ENCODE measurements at places on chromosomes 1 and 21.
A peak's percentile ranks its signal among the peaks of the same experiment; 100 is the strongest.

GRCh38 chr1:190303501-190303900, 174.2 kb downstream of the BRINP3 start:
- no peak for DNase-seq

DNA sequence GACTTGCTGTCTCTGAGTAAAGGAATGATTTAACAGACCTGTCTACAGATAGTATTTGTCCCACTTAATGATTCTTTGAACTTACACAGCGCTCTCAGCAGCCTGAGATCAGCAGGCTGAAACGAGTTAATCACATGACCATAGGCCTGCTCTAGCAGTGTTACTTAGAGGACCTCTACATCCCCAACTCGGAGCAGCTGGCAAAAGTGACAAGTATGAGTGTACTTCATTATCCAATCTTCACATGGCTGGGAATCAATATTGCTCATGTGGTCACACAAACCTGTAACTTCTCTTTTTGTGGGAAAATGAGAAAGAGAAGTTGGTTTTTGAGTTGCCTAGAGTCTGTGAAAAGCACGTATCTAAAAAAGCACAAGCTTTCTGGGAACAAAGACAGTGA, 11.4 kb upstream of the ATP13A2 start:
- DNase-seq, result no peak

DNA sequence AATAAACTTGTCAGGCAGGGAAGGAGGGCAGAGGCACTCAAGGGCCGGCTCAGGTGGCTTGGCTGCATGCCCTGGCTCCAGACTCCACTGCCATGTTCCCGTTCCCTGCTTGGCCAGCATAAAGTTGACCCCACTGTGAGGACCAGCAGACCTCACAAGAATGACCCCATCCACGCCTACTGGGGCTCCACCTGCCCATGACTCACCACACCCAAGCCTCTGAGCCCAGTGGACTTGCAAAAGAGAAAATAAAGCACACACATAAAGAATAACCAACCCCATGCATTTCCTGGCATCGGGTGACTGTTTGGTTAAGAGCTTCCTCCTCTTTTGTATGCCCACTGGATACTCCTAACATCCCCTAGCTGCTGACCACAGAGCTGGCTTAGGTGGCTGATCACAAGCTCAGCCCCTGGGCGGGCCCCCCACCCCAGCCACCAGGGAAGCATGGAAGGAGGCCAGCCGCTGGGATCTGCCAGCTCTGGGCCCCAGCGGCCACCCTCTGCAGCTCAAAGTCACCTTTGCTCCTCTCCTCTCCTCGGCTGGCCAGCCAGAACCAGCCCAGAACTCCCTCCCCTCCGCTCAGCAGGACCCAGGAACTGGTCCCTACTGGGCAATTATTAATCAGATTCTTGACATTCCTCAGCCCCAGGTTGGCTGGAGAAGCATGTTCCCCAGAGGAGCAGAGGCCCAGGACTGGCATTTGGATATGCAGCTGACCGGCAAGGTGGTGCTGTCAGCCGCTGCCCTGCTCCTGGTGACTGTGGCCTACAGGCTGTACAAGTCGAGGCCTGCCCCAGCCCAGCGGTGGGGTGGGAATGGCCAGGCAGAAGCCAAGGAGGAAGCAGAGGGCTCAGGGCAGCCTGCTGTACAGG, at the start of gene KLHDC7A:
TSS of gene KLHDC7A (plus strand) at position 616 of the 875 bp plus-strand sequence. CDS start at position 668, 52 bp downstream.
- DNase-seq, result no peak

DNA sequence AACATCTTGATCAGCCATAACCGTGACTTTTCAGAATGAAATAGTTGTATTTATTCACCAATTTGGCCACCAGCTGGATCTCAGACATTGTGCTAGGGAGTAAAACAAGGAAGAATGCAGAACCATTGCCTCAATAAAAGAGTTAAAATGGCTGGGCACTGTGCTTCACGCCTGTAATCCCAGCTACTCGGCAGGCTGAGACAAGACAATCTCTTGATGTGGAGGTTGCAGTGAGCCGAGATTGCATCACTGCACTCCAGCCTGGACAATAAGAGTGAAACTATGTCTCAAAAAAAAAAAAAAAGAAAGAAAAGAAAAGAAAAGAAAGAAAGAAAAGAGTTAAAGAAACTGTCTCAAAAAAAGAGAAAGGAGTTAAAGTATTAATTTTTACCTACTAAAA, 199.5 kb downstream of the TPR start:
- DNase-seq, result no peak

- no peak for DNase-seq
Observed at GRCh38 chr1:192747943-192748342, 60.9 kb upstream of the RGS2 start.

DNA sequence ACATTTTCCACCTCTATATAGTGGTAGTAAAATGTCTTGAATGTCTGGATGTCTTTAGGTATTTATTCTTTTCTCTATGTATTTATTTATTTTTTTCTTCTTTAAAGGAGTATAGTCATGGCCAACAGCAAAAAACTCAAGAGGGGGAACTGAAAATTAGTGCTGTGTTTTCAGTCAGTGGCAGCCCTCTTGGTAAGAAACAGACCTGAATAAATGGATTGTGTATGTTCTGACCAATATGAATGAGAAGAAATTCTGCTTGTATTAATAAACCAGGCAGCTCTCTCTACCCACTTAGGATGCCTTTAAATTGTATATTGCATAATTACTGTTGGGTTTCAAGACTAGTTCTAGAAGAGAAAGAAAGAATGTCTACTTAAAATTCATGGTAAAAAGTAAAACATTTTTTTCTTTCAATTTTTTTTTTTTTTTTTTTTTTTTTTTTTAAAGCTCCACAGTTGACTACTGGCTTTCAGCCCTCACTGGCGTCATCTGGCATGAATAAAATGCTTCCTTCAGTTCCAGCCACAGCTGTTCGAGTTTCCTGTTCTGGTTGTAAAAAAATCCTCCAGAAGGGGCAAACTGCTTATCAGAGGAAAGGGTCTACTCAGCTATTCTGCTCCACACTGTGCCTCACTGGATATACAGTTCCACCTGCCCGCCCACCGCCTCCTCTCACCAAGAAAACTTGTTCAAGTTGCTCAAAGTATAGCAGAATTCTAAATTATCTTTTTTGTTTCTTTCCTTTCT, 101.6 kb downstream of the ZMYM4 start:
- no peak for DNase-seq

DNA sequence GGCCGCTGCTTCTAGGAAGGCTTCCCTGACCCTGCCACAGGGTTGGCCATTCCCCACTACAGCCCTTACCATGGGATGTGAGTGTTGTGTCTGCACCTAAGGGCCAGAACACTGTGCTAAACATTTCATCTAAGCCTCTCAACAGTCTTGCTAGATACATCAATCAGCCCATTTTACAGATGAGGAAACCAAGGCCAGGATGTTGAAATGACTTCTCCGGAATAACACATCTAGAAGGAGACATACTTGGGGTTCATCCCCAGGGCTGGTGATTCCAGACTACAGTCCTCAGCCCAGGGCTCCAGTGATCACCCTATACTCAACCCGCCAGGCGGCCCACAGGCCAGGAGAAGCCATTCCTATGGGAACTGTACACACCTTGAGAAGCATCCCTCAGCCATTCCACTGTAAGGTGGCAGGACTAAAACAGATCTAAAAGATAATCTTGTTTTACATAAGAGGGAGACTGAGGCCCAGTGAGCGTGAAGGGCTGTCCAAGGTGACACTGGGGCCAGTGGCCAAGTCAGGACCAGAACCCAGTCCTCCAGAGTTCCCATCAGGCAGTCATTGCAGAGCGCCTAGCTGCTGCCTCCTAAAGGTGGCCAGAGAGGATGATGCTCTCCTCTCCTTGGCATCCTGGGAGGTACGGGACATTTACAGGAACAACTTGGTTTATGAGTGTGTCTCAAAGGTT, 119.5 kb downstream of the GLIS1 start:
- DNase-seq, result no peak

DNA sequence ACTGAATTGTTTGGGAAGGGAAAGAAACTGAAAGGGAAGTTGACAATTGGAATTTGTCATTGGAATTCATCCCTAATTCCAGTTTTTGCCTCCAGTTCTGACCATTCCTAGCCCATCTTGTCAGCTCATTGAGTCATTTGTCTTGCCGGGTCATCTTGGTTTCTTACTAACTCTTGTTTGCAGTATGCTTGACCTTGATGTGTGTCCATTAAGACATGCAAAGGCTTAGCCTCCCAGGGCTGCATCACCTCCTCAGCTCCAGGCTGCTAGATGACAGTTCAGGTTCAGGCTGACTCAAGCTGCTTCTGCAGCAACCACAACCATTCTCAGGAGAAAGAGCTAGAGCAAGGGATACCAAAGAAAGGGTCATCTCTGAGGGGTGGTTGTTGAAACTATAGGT, 151.3 kb upstream of the PTGFR start:
- peak; percentile 50 for DNase-seq

DNA sequence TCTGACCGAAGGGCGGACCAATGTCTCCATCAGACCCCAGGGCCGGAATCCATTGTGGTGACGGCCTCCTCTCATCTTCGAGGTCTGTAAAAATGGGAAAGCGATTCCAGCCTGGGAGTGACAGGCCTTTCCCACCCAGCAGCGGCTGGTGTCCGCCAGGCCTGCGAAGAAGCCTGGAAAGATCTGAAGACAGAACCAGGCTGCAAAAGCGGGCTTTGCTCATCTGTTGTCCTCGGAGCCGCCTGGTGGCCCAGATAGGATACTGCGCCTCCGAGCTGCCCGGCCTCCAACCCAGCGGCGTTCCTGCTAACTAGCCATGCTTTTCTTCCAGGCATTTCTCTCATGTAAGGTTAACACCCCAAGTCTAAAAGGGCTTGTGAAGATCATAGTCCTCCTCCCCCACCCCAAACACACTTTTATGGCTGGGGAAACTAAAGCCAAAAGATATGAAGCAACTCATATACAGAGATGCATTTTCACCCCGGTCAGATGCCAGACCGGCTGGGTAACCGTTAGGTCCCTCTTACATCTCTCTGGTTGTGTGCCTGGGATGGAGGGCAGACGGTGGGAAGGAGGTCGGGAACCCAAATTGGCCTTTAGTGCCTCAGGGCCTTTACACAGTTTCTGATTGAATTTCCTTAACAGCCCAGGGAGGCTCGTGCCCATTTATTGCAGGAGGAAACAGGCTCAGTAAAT, 1.9 kb upstream of the DHRS3 start:
- no peak for DNase-seq

GRCh38 chr1:165891111-165891860, 63.9 kb downstream of the UCK2 start:
- DNase-seq, result no peak

DNA sequence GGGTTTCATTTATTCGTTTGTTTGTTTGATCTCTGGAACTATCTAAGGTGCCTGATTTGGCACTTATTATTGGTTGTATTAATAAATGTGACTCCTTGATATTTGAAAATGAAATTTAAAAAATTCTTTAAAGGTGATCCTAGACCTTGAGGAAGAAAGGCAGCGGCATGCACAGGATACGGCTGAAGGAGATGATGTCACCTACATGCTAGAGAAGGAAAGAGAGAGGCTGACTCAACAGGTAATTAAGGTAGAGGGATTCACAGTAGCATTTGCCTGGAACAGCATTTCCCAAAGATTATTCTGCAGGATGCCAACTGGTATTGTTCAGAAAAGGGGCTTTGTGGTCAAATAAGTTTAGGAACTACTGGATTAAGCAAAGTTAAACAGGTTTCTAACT, 54.4 kb upstream of the WNT2B start:
- no peak for DNase-seq

- DNase-seq, result peak; percentile 75
Observed at GRCh38 chr1:93255222-93256079, 74.9 kb downstream of the CCDC18 start.

- DNase-seq, result no peak
Observed at GRCh38 chr1:114111731-114112641, 41.7 kb downstream of the SYT6 start.

DNA sequence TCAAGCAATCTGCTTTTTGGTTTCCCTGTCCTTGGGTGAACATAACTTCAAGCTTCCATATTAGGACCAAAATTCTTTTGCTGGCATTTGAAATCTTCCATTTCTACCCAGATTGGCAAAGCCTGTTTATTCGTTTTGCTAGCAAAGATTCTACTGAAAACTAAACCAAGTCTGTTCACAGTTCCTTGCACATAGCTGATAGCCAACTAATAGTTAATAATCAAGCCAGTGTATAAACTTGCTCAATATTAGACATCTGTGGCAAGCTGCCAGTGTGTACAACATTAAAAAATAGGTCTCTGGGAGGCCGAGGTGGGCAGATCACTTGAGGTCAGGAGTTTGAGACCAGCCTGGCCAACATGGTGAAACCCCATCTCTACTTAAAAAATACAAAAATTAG, 6.3 kb downstream of the APP start:
- DNase-seq, result no peak

GRCh38 chr21:35579520-35580293, 480.6 kb downstream of the SETD4 start:
- DNase-seq, result no peak

GRCh38 chr1:212621043-212621948, 12.7 kb downstream of the ATF3 start:
- DNase-seq, result no peak

GRCh38 chr1:97824624-97825023, 96.2 kb downstream of the DPYD start:
- DNase-seq, result no peak

DNA sequence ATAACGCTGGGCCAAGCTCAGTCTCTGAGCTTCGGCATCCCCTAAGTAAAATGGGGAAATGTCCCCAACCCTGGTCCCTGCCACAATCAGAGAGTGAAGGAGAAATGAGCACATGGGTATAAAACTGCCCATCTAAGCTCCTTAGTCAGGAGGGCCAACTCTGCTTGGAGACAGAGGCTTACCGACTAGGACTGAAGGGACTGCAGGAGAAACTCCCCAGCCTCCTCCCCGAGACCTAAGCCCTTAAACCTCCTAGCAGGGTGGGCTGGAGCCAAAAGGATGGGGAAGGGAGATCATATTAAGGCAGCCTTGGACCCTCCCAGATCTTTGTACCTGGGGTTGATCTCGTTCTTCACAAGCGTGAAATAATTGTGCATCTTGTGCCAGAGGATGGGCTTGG, 5.5 kb downstream of the ETNK2 start:
- no peak for DNase-seq

GRCh38 chr1:9475061-9475627, 64.1 kb upstream of the SLC25A33 start:
- no peak for DNase-seq

- DNase-seq, result no peak
Observed at GRCh38 chr1:98404866-98405265, 256.7 kb upstream of the SNX7 start.

- no peak for DNase-seq
Observed at GRCh38 chr21:16423921-16424320, 694.1 kb downstream of the USP25 start.

GRCh38 chr1:2360588-2361364, 30.6 kb downstream of the MORN1 start:
- no peak for DNase-seq

- no peak for DNase-seq
Observed at GRCh38 chr1:115666702-115667101, 24.9 kb downstream of the VANGL1 start.

DNA sequence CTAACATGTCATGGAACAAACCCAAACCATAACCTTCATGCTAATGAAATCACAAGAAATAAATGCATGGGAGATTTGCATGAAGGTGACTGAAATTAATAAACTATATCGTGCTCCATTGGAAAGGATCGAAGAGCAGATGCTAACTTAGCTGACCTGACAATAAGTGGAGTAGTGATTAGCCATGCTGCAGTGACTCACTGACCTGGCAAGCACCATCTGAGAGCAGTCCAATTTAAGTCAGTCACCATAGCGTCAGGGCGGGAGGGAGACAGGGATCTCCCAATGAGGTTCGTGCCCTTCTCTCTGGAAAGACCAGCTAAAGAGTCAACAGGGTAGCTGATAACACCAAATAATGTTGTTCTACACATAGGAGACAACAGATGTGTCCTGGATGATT, 21.5 kb downstream of the OLIG2 start:
- DNase-seq, result peak; percentile 56
